Stimulated activated CD4-positive, alpha-beta T cell treated with anti-CD3 and anti-CD28 coated beads, Interleukin-15, amount 100 ng/mL, for 1 hour (primary cell): ENCODE measurements at places on chromosomes 2 and 18.

DNA sequence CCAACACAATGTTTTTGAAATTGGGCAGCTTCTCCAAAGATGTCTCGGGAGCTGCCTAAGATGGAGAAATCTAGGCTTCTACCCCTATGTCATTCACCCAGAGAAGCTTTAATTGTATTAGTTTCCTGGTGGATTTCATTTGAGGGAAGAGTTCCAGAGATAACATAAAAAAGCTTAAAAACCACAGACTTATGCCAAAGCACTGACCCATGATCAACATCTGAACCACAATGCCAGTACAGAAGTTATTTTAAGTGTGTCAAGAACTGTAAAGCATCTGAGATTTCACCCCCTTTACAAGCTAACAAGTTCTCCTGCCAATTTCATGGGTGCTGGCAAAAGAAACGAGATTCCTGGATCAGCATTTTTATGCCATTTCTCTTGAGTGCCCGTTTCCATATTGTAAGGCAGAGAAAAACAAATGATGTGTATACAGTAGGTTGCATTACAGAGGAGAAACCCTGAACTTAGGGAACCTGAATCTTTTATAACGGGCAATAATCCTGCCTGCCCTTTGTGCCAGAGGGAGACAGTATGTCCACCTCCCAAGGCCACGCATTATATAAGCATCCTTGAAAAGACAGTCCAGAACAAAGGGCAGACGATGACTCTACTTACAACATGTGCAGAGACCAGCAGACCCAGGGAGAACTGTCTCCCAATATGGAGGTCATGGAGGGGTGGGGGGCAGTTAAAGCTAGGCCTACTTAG lies 44.1 kb downstream of the MREG start:
- DNase-seq: no peak

GRCh38 chr2:160911258-160911657 lies 249.0 kb upstream of the TANK start:
- DNase-seq: no peak

- DNase-seq: no peak
Measured at GRCh38 chr2:142693171-142693950, 184.1 kb upstream of the KYNU start.

DNA sequence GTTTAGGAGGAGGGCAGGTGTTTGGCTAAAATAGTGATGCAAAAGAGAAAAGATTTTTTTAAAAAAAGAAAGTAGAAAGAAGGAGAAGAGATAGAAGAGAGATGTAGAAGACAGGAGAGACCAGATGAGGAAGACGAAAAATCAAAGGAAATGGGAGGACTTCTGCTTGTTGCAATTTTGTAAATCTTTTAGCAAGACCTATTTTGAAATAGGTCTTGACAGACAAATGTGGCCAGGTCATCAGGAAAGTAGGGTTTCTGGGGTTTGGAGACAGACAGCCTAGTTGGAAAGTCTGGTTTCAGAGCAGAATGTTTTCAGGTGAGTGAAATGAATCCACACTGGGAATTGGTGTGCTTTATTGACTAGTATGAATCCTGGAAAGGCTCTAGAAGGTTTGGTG lies 104.5 kb upstream of the CAVIN2 start:
- DNase-seq: no peak

GRCh38 chr2:221924576-221924975 lies 352.5 kb upstream of the EPHA4 start:
- no peak for DNase-seq

GRCh38 chr2:136874258-136874657 lies 108.9 kb downstream of the THSD7B start:
- no peak for DNase-seq

DNA sequence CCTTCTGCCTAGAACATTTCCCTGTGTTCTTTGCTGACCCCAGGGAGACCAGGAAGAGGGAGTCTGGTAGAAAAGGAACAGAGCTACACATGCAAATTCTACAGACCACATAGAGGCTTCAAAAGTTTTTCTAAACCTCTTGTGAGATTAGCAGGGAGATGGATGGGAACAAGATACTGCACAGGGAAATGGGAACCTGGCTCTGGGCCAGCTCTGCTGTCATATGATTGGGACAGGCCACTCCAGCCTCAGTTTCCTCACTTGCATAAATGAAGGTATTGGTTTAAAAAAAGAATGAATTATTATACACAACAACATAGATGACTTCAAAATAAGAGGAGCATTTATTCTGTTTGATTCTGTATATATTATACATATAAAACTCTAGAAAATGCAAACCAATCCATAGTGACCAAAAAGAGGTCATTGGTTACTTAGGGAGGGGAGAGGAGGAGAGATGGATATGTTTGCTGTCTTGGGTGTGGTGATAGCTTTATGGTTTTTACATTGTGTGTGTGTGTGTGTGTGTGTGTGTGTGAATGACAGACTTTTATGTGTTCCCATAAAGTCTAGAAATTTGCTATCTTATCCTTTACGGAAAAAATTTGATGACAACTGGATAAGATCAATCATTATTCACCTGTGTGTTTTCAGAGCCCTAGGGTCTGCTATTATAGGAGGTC lies 115.5 kb downstream of the MGAT5 start:
- no peak for DNase-seq

GRCh38 chr2:16124881-16125613 lies 184.7 kb downstream of the MYCN start:
- DNase-seq: no peak
